Cortex of kidney (tissue), 1 donor: ENCODE measurements at places on chromosomes 2 and 18.

- no peak for DNase-seq
These were observed 36.0 kb upstream of the OR6B3 start for GRCh38 chr2:240089306-240089705.

GRCh38 chr18:2952605-2953004 lies 60.3 kb downstream of the LPIN2 start:
- no peak for DNase-seq

DNA sequence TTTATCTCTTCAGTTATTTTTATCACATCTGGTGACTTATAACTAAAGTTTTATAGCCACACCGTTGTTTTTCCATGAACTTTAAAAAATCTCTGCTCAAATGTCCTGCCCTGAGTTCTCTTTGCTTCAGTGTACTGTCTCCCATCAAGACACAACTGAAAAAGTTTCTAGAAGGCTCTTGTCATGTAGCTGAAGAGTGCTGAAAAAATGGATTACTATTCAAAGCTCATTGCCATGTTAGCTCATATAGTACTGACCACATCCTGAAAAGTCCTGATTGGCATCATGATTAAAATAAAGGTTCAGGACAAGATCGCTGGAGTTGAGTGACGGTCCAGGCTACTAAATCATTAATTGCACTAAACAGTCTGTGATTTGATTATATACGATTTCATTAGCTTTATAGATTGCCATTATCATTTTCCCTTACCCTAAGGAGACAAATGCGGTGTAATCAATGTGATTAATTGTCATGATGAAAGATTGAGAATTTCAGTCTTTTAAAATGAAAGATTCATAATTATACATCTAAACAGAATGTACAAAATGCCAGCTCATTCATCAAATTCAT lies 62.2 kb downstream of the MFSD6 start:
- DNase-seq = no peak

DNA sequence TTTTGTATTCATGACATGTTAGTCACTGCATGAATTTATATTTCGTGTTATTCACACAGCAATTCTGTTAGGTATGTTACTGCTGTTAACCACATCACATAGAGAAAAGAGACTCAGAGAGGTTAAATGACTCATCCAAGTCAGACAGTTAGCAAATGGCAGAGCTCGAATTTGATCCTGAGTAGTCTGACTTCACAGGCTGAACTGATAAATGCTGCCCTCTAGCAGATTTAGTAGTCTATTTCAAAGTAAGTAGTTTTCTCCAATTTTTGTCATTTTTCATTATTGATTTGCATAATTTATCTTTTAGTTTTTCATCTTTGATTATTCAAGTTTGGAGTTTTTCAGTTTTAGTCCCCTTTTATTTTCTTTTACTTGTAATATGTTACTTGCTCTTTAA lies 58.3 kb downstream of the WDR7 start:
- DNase-seq = no peak

- DNase-seq = no peak
These were observed 74.2 kb downstream of the VIT start for GRCh38 chr2:36770542-36771287.

- no peak for DNase-seq
These were observed 10.6 kb downstream of the LDLRAD4 start for GRCh38 chr18:13229001-13229671.

GRCh38 chr2:142885543-142885942 lies 8.1 kb downstream of the KYNU start:
- no peak for DNase-seq

DNA sequence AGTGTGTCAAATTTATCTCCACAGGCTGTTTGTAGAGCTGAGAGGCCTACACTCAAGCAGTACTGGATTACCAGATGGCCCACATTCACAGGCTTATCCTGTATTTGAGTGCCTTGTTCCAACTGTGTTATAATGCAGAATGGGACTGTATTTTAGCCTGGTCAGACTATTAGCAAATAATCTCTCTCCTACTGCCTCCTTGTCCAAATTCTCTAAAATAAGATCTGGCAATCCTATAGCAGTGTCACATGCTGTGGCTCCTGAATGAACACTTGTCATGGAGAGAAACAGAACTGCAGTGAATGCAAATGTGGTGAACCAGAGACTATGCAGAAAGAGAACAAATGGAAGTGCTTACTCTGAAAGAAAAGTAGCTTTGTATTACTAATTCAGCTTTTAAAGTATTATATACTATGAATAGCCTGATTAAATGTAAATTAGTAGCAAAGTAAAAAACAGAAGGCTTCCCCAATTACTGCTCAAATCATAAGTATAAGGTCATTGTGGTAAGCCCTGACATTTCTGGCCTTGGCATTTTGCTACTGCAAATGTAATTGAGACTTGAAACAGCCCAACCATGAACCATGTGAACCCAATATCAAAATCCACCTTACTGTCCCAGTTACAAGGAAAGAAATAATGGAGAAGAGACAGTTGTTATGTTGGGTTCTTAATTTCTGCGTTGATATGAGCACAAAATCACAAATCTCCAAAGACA lies 80.0 kb downstream of the MAP4K3 start:
- DNase-seq = no peak

- DNase-seq = no peak
These were observed 32.3 kb downstream of the SCTR start for GRCh38 chr2:119491776-119492525.

GRCh38 chr2:127448526-127448925 lies 30.3 kb downstream of the PROC start:
- DNase-seq = no peak

DNA sequence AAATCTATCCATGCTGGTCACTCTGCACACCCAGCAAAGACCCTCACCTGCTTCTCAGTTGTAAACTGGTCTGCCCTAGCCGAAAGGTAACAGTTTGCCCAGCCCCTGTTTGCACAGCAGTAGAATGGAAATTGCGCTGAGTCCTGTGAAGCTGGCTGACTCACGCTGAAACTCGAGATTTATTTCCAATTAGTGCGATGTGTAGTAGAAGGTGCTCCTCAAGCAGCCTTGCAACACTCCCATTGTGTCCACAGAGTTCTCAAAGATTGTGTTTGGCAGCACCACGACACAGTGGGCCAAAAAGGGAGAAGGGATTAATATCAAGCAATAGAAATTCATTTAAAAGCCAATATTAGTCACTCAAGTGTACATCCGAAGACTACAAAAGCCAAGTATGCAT lies 21.7 kb upstream of the APCDD1 start:
- no peak for DNase-seq

DNA sequence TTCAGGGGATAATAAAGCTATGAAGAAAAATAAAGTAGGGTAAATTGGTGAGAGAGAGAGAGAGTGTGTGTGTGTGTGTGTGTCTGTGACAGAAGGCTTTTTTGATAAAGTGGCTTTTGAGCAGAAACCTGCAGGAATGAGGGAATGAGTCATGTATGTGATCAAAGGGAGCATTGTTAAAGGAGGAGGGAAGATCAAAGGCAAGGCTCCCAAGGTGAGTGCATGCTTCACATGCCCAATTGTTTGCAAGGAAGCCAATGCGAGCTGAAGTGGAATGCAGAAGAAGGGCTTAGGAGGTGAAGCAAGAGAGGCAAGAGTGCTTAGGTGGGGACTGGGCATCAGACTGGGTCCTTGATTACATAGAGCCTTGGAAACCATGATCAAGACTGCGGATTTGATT lies 96.8 kb downstream of the DNAH6 start:
- no peak for DNase-seq

DNA sequence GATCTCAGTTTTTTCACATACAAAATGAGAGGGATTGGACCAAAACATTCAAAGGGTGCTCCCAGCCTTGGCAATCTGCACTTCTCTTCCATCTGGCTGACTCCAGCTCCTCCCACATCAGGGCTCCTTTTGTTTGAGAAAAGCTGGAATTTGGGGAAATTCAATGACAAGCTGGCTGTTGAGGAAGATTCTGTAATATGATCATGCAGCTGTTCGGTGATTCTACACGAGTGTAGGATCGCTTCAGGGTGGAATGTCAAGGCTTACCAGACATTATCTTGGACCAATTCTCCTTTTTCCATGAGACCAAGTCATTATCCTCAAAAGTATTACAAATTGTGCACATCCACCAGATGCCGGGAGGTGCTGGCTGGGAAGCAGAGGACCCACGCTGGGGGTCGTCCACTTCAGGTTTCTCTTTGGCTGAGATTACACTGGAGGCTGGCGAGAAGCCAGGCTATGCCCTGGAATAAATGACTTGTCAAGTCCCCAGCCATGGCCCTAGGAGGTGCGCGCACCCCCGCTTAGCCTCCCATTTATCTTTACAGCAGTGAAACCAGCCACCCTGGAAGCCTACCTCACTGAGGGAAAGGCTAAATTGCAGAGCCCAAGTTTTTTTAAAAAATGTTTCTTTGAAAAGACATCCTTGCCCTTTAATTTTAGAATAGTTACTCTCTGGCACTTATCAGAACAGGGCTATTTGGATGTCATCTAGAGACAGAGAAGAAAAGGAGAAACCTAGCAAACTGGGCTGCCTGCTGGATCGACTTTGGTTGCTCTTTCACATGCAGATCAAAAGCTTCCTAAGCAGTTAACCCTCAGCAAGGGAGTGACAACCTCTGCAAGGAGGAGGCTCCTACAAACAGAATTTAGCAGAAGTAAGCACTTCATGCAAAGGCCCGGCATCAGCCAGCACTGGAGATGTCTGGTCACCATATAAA lies 42.5 kb upstream of the LCLAT1 start:
- DNase-seq = no peak

GRCh38 chr2:198040835-198041234 lies 236.4 kb downstream of the PLCL1 start:
- DNase-seq = no peak

DNA sequence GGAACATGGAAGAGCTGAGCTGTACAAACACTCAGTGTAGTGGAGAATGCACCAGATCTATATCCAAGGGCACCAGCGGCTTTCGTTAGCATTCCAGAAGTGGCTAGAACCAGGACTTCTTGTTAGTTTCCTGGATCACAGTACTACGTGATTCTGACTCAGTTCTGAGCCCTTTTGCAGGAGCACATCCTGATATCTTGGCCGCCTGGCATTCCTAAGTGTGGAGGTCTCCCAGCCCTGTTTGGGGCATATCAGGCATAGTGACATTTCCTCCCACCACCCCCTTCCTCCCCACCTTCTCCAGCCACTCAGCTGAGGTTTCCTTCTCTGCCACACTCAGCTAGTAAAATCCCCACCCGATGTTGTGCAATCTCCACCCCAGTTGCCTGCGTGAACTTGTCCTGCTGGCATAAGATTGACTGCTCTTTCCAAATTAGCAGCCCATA lies 63.4 kb downstream of the BMP10 start:
- DNase-seq = no peak

- no peak for DNase-seq
These were observed 73.2 kb downstream of the LRRFIP1 start for GRCh38 chr2:237700512-237701032.

DNA sequence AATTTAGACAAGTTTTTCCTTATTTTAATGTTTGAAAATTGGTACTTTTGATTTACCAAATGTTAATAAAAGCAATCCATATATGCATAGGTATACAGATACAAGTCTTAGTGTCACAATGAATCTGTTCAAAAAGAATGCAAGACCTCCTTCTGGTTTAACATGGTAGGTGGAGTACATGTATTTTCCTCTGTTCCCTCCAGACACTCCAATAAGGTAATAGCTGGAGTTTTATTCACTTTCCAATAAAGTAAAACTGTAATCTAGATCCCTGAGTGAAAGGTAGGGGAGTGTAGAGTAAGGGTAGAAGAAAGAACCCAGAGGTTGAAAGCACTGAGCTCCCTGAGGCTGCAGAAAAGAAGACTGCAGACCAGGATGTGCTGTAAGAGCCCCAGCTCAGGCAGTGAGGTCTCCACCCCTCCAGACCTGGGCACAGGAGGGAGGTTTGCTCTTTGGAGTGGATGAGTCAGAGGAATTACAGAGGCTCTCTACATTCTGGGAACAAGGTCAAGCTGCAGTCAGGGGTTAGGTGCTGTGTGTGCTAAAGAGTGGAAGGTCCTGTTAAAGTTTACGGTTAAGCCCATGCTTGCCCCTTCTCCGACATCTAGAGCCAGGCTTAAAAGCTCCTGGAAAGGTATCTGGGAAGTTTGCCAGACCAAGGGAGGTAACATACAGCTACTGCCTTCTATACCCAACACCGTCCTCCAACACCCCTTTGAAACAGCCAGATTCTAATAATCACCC lies 27.6 kb upstream of the STAT1 start:
- no peak for DNase-seq

DNA sequence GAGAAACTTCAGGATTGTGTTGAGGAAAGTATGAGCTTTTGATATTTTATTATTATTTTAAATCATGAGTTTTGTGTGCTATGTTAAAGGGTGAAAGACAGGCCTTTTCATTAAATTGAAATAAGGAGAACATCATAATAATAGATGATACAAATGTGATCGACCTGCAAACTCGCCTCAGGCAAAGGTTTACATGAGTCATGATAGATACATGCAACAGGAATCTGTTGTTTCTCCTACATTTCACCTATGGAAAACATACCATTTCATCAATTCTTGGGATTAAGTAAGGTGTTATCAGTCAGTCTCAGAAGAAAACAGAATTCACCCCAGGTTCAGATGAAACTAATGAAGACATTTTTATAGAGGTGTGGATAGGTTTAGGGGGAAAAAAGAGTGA lies 1992.5 kb upstream of the PIK3C3 start:
- no peak for DNase-seq

DNA sequence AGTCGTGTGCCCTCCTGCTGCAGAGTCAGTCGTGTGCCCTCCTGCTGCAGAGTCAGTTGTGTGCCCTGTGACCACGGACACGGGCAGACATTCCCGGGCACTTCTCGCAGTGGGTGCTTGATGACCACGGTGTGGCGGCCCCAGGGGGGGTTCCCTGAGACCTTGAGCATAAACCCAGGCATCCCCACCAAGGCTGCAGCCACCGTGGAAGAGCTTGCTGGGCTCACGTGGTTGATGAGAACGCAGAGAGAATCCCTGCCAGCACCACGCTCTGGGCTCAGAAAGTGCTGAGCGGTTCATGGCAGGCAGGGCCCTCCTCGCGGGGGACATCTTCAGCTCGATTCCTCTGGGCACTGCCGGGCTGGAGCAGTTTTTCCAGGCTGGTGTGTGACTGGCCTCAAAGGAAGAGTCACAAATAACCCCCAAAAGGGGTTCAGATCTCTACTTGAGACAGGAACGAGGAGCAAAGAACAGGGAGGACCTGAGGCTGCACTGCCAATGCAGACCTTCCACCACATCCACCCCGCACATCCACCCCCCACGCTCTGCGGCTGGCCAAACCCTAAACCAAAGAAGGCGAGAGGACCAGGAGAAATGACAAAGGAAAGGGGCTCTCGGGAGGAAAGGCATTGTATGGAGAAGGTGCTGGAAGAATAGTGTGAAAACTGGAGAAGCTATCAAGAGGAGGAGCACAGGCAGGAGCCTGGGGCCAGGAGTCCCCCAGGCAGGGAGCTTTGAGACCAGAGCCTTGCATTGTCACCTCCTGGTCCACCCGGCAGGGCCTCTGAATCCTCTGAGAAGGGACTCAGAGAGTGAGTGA lies 8.4 kb upstream of the PER2 start:
- no peak for DNase-seq

DNA sequence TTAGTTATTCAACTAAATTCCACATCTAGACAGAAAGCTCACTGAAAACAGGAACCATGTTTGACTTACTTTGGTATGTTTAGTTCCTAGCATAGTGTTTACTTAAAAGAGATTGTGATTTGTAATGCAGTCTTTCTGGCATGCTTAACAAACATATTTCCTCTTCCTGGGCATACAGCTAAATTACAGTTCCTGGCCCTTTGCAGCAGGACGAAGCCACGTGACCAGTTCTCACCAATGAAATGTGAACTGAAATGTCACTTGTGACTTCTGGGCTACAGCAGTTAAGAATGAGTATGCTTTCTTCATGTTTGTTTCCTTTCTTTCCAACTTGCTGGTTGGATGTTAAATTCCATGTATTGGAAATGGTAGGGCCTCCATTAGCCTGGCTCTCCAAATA lies 330.5 kb downstream of the FIGN start:
- no peak for DNase-seq
